ENCODE measurements at places on chromosomes 11 and 22. TPM values are rescaled to one million over a fixed set of nuclear protein-coding genes. Genes with fewer than 3 reads are reported as not detected.

DNA sequence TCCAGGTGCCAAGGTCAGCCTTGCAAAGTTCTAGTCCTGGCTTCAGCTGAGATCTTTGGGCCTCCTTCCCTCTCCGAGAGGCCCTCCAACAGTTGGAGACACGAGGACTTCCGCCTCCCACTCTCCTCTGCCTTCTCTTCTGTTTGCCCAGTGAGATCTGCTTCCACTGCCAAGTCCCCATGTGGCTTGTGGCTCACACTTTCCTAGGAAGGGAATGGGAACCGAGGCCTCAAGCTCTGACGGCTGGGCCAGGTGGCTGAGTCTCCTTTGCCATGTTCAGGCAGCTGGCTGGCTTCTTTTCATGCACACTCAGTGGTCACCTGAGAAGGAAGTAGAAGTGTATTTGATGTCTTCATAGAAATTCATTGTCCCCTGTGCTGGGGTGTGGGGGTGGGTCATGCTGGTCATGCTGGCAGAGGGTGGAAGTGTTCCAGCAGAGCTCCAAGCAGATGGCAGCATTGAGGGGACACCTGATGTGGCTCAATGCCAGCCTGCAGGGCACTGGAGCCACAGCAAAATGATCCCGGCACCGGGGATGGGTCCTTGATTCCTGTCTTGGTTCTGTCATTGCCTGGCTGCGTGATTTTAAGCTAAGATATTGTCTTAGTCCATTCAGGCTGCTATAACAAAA lies 130.4 kb downstream of the ADAMTS15 start:
- no peak overlapping the region for H3K4me3 ChIP-seq
- H3K36me3 ChIP-seq, result no peaks in the 10 kb centered on the region
- H3K4me1 ChIP-seq, result no peaks in the 10 kb centered on the region
- H3K27me3 ChIP-seq, result no peaks in the 10 kb centered on the region
- no peak for DNase-seq
- H3K27ac ChIP-seq, result no peak overlapping the region

- no peak for DNase-seq
- no peak overlapping the region for H3K4me3 ChIP-seq
- H3K4me1 ChIP-seq, result no peaks in the 10 kb centered on the region
- peaks cover 10% of the 10 kb centered on the region for H3K36me3 ChIP-seq
These were observed 22.4 kb downstream of the XRRA1 start for GRCh38 chr11:74926304-74927030.

The TTC36 gene
- 12.7 TPM for polyA plus RNA-seq

The SLC5A4 gene
- polyA plus RNA-seq, result not detected

DNA sequence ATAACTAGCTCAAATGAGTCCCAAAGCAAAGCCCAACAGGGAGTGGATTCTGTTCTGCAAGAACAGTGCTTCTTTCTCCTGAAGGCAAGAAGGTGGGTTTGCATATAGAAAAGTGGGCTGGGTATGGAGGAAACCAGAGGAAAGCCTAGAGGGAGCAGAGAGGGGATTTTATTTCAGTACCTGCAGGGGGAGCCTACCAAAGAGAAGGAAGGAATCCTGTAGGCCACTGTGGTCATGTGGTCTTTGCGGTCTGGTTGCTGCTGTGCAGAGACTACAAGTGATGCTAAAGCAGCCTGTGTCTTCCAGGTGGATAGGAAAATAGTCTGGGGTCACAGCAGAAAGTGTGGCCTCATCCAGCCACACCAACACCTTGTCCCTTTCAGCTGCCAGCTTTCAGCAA lies 33.2 kb upstream of the ZBTB16 start:
- no peaks in the 10 kb centered on the region for H3K36me3 ChIP-seq
- DNase-seq, result peak; percentile 29
- H3K4me3 ChIP-seq, result no peak overlapping the region
- no peaks in the 10 kb centered on the region for H3K4me1 ChIP-seq

The AGBL2 gene
- 2.1 TPM for polyA plus RNA-seq

DNA sequence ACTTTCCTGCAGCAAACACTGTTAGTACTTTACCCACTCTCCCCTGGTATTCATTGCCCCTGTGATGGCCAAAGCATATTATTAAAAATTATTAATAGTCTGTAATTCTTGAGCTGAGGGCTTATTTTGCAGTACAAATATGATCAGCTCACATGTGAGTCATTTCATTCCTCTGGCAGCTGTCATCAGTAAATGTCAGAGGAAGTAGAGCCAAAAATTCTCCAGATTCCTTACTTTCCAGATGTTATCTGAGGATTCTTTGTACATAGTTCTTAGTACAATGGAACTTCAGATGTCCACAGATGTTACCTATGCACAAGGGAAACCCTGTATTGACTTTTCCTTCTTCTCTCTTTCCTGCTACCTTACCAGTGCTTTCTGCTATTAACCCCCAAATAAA lies 12.5 kb downstream of the OR5B3 start:
- H3K27me3 ChIP-seq, result no peaks in the 10 kb centered on the region
- no peaks in the 10 kb centered on the region for H3K4me1 ChIP-seq
- no peak overlapping the region for H3K4me3 ChIP-seq
- no peaks in the 10 kb centered on the region for H3K36me3 ChIP-seq
- H3K27ac ChIP-seq, result no peak overlapping the region

GRCh38 chr11:8787372-8787771 lies 104.8 kb downstream of the RPL27A start:
- H3K4me1 ChIP-seq, result no peaks in the 10 kb centered on the region
- no peak overlapping the region for H3K4me3 ChIP-seq
- no peak overlapping the region for H3K27ac ChIP-seq
- H3K27me3 ChIP-seq, result no peaks in the 10 kb centered on the region
- no peaks in the 10 kb centered on the region for H3K36me3 ChIP-seq
- DNase-seq, result no peak

- peaks cover 17% of the 10 kb centered on the region for H3K4me1 ChIP-seq
- no peaks in the 10 kb centered on the region for H3K27me3 ChIP-seq
- no peak for DNase-seq
- H3K36me3 ChIP-seq, result no peaks in the 10 kb centered on the region
These were observed 868 bp upstream of the MYEOV start for GRCh38 chr11:69293087-69293486.

Measured in kidney (tissue), 22 donors.